CD4-positive, alpha-beta T cell treated with Interleukin-17A for 1 hour (primary cell): ENCODE measurements at places on chromosomes 1 and 21.
A peak's percentile ranks its signal among the peaks of the same experiment; 100 is the strongest.

DNA sequence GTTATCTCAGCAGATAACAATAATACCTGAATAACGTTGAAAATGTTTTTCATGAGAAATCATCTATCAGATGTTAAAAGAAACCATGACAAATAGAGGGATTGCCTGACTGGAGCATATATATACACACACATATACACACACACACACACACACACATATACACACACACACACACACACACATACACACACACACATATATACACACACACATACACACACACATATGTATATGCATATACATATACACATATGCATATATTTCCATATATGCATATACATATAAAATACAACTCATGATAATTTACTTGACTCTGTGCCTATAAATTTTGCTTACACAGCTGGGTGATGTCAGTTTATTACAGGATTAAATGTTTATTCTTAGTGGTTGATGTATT lies 847.3 kb upstream of the ADAMTS5 start:
- no peak for DNase-seq

DNA sequence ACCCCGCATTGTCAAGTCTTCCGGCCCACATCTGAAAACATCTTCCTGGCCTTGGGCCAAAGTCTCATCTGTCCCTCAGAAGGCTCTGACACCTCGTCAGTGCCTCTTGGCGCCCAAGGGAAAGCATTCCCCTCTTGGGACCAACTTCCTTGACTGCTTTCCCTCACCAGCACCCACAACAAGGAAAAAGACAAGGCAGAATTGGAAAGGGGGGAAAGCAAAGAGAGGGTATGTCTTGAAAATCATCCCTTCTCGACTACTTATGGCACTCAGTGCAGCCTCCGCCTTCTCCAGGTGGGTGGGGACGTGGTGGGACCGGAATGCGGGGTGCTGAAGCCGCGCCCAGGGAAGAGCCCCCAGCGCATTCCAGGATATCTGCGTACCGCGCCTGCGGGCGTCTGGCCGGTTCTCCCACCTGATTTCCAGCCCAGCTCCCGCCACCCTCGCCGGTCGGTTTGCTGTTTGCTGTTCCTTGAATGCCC lies 554 bp upstream of the SLC39A1 start:
- DNase-seq = no peak

DNA sequence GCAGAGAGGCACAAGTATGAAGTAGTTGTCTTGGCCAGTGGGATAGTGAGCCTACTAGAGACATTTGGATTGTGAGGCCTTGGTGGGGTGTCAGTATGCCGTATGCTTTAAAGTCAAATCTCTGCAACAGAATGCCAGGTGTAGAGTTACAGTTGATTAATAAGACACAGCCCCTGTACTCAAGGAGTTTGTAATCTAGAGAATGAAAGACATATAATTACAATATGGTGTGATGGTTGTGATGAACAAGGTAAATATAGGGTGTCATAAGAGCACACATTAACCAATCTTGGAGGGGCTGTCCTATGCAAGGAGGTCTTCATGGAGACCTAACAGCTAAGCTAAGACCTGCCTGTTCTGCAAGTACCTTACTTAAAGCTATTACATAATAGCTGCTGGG lies 113.1 kb downstream of the ATF6 start:
- DNase-seq = no peak

- DNase-seq = peak; percentile 6
These were observed 10.3 kb downstream of the UTS2 start for GRCh38 chr1:7842517-7842916.

DNA sequence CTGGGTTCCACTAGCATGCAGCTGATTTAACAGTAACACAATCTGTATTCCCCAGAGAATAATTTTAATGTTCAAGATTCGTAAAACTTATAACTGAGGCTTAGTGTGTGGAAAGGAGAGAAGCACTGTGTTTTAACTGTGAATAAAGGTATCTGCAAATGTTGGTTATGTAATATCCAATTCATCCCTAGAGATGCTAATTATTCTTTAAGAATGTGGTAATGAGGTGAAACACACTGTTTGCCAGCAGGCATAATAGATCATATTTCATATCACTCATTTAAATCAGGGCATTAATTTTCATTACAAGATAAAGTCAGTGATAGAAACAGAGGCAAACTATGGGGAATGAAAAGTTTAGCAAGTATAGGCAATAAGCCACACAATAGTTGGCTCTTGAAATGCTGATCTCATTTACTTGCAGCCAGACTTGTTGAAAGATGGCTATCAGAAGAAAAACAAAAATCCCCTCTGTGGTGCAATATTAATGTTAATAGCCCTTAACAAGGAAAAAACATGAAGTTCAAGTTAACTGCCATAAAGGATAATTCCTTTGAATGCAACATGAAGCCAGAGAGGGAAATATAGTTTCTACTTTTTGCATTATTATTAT lies 33.4 kb downstream of the HMCN1 start:
- DNase-seq = no peak

GRCh38 chr1:61708953-61709907 lies 15.7 kb downstream of the TM2D1 start:
- DNase-seq = no peak

DNA sequence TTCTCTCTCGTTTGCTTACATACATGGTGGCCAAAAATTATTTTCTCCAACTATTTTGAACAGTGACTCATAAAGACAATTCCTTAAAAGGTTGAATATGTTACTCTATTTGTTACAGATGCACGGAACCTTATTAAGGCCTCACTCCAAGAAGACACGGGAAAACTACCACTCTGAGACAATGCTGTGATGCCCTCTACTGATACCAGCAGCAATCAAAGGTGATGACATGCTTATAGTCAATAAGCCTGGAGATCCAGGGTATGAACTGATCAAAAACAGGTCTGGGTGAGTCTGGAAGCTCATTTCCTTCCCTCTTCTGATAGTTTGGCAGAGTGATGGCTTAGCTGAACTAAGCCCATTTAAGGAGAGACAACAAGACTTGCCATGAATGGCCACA lies 563.0 kb downstream of the LRRIQ3 start:
- DNase-seq = no peak

GRCh38 chr1:151537112-151537511 lies 3.0 kb upstream of the TUFT1 start:
- no peak for DNase-seq

DNA sequence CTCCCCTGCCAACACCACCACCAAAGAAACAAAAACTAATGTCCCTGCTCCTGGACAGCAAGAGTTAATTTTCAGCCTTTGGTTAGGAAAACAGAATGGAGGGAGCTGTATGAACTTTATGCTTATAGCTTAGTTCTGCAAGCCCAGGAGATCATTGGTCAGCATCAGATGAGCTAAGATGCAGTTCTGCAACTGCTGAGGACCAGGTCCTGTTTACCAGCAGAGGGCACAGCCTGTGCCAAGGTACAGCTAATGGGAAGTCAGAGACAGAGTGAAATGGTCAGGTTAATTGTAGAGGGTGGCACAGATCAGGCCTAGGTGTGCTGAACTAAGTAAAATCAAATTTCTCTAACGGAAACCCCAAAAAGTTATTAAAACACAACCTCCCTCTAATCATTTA lies 161.3 kb downstream of the ROR1 start:
- DNase-seq = no peak

GRCh38 chr1:38296047-38296446 lies 249.5 kb upstream of the POU3F1 start:
- no peak for DNase-seq

GRCh38 chr1:182714546-182714945 lies 30.2 kb upstream of the RGS8 start:
- DNase-seq = no peak

GRCh38 chr1:241419986-241420385 lies 63.0 kb upstream of the RGS7 start:
- DNase-seq = no peak

- DNase-seq = peak; percentile 13
These were observed 51.6 kb downstream of the CRB1 start for GRCh38 chr1:197319631-197320030.

GRCh38 chr21:35366394-35367080 lies 317.4 kb upstream of the RUNX1 start:
- DNase-seq = no peak

GRCh38 chr1:26949266-26949925 lies 10.9 kb downstream of the KDF1 start:
- no peak for DNase-seq

DNA sequence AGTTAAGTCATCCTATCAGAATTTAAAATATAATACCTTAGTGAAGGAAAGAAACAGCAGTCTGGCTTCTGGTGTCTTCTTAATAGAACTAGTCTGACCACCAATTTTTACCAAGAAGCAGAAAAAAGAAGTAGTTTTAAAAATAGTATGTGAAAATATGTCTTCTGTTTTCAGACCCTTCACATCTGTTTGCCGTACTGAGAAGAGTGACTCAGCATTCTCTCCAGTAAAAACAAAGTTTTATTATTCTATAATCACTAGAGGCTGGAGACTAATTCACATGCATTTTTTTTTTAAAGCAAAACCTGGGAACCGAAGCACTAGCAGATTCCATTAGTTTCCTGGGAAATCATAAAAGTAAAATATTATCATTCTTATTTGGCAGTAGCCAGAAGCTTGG lies 163.8 kb downstream of the COL24A1 start:
- DNase-seq = no peak

DNA sequence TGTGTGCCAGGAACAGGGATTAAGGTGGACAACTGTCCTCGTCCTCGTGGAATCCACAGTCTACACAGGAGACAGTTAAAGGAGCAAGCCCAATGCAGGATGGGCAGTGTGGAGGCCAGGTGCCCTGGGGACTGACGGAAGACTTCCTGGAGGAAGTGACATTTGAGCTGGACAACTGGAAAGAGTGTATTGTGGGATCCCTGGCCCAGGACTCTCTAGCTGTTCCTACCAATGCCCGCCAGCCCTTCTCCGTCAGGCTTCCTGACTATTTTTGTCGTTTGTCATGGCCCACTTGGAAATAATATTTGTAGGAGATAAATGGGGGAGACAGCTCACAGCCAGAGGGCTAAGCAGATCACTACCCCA lies 235.3 kb downstream of the TOMM20 start:
- no peak for DNase-seq

GRCh38 chr1:18652791-18653190 lies 22.1 kb downstream of the PAX7 start:
- DNase-seq = no peak

DNA sequence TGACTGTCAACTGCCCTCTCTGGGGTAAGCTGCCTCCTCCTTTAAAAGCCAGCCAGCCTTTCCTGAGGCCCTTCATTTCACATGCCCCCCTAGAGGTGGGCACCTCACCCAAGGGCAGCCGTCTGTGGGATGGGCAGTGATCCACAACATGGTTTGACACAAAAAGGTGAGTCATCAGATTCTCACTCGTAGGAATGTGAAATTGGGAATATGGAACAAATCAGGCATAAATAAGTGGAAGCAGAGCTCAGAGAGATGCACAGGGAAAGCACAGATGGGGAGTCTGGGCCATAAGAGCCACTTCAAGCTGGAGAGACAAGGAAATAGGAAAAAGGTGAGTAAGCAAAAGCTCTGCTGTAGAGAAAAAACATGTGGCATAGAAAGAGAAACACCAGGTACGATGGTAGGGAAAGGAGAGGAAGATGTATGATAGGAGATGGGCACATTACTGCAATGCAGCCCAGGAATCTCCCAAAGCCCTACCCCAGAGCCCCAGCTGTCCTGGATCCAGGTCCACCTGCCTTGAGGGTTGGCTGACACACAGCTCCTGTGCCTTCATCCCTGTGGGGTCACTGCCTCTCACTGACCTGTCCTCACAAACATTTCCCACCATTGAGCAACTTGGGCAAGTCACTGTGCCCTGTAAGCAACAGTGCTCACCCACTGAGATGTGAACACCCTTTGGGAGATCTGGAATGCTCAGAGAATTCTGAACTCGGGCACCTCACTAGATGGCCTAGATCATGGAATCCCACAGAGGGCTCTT lies 86.6 kb downstream of the ASTN1 start:
- no peak for DNase-seq

DNA sequence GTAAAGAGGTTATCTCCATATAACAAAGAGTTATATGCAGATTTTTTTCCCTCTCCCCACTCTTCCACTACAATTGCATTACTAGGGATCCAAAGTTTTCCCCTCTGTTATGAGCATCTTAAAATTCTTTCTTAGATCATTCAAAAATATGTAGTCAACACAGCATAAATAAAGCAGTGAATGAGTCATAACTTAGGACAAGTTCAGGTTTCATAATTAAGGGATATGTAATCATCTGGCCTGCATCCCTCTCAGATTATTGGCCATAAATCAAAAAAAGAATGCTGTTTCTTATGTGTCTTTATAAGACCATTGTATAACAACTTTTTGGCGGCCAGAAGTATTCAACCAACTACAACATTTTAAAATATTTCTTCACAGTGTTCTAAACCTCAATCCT lies 1526.1 kb downstream of the KCNT2 start:
- no peak for DNase-seq

DNA sequence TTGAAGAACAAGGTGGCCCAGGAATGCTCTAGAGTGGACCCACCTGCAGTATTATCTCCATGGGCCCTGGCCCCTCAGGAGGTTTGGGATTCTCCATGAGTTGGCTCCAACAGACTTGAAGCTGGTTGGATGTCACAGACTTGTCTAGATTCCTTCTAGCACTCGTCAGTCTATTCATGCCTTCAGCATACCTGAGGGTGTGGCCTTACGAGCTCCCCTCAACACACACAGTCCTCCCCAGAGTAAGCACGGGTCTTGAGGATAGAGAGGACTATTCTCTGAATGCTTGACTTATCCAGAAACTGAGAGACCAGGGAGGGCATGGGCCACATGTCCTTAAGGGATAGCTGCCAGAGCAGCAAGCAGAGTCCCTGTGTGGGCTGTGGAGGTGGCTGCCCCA lies 45.9 kb upstream of the COL6A1 start:
- DNase-seq = no peak

- no peak for DNase-seq
These were observed 38.6 kb downstream of the C1orf87 start for GRCh38 chr1:60034999-60035398.

DNA sequence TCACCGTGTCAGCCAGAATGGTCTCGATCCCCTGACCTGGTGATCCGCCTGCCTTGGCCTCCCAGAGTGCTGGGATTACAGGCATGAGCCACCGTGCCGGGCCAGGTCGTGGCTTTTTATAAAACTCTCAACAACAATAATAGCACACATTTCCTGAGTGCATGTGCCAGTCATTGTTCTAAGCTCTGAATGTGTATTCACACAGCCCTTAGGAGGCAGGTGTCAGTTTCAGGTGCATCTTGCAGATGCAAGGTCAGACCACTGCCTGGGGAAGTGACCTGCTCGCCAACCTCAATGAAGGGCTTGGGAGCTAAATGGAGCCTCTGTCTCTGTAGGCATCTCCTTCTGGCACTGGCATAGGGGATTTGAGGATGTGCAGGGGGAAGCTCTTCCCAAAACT lies 1.6 kb upstream of the LEFTY2 start:
- DNase-seq = no peak

DNA sequence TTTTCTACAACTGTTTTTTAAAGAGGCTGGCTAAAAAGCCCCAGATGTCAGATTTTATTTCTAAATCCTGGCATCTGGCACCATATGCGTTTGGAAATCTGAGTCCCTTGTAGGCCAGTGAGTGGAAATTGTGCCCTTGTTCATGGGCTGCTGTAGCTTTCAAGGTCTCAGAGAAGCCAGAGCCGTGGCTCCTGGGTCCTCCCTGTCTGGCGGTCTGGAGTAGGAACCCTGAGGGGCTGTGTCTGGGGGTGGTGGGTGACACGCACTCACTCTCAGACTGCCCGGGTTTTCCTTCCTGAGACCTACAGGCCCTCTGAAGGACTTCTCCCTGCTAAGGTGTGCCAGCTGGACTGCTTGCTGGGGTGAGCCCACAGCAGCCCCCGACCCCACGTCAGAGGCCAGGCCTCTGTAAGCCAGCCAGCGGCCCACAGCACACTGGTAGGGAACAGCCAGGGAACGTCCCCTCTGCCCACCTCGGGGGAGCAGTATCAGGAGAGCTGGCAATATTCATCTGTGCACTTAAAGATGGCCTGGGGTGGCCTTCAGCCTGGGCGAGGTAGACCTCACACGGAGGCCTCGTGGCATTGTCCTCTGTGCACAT lies 151.5 kb downstream of the PEX14 start:
- no peak for DNase-seq
